ENCODE measurements at places on chromosomes 1 and 21. TPM values are rescaled to one million over a fixed set of nuclear protein-coding genes. Genes with fewer than 3 reads are reported as not detected.

DNA sequence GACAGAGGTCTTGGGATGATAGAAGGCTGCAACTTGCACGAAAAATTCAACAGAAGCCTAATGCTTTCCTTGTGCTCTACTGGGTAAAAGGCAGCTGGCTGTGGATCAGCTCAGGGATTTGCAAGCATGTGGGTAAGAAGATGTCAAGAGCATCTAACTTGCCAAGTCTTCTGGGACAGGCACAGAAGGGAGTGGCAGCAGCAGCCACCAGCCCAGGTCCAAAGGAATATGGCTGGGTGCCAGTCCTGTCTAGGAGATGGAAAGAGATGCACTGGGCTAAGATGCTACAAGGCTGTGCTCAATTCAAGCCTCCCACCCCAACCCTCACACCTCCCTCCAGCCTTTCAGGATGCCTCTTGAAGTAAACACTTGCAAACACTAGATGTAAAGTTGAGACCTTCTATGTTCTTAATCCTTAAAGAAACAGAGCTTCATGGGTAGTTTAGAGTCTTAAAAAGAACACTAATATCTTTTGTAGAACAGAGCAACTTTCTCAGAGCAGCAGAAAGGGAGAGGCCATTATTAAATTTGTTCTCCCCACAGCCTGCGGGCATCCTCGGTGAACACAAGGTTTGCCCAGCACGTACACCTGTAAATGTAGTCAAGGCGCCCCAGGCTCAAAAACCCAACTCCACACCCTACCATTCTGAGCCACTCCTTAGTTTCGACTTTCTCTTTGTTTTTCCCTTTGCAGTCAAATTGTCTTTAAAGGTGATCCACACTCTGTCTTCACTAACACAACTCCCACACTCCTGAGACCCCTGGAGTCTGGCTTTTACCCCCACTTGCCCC is 64.6 kb upstream of the BCAR3 start:
- H3K36me3 ChIP-seq: no peaks in the 10 kb centered on the region
- H3K27me3 ChIP-seq: no peaks in the 10 kb centered on the region
- no peak overlapping the region for H3K4me3 ChIP-seq

- H3K4me3 ChIP-seq: no peak overlapping the region
- no peaks in the 10 kb centered on the region for H3K36me3 ChIP-seq
- no peaks in the 10 kb centered on the region for H3K4me1 ChIP-seq
- peak overlapping the region; percentile 72 for H3K27ac ChIP-seq
Measured at GRCh38 chr21:31201144-31201543, 142.9 kb downstream of the TIAM1 start.

GRCh38 chr1:150970808-150971582 is 3.6 kb downstream of the CERS2 start:
- no peaks in the 10 kb centered on the region for H3K27me3 ChIP-seq
- peak; percentile 90 for DNase-seq
- H3K27ac ChIP-seq: peak overlapping the region; percentile 94
- no peak overlapping the region for H3K4me3 ChIP-seq
- H3K4me1 ChIP-seq: peaks cover 53% of the 10 kb centered on the region

- H3K4me1 ChIP-seq: no peaks in the 10 kb centered on the region
- H3K4me3 ChIP-seq: no peak overlapping the region
- no peaks in the 10 kb centered on the region for H3K36me3 ChIP-seq
- H3K27me3 ChIP-seq: no peaks in the 10 kb centered on the region
- no peak overlapping the region for H3K27ac ChIP-seq
- DNase-seq: no peak
Measured at GRCh38 chr1:214583824-214584554, 19.0 kb upstream of the CENPF start.

The SPATA17 gene
- total RNA-seq: 0.41 TPM

Measured in right atrium auricular region (tissue), 2 donors.